ENCODE measurements at places on chromosomes 3 and 15.
A peak's percentile ranks its signal among the peaks of the same experiment; 100 is the strongest.

GRCh38 chr15:73867956-73868355 lies 5.4 kb upstream of the TBC1D21 start:
- DNase-seq, result no peak

- DNase-seq, result no peak
Observed at GRCh38 chr3:11635680-11636393, 7.9 kb downstream of the VGLL4 start.

DNA sequence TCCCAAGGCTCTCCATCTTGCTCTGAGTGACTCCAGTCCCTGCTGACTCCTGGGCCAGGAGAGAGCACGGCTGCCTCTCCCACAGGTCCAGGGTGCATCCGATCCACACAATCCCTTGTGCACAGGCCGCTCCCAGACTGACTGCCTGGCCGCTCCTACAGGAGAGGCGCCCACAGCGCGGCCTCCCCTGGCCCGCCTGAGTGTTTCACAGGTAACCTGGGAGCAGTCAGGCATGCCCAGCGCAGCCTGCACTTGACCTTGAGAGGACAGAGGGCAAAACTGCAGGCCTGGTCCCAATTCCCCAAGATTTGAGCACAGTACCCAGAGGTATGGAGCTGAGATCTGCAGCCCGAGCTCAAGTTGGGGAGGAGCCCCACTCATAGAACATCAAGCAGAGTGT lies 490.2 kb downstream of the CNTN6 start:
- DNase-seq, result no peak

DNA sequence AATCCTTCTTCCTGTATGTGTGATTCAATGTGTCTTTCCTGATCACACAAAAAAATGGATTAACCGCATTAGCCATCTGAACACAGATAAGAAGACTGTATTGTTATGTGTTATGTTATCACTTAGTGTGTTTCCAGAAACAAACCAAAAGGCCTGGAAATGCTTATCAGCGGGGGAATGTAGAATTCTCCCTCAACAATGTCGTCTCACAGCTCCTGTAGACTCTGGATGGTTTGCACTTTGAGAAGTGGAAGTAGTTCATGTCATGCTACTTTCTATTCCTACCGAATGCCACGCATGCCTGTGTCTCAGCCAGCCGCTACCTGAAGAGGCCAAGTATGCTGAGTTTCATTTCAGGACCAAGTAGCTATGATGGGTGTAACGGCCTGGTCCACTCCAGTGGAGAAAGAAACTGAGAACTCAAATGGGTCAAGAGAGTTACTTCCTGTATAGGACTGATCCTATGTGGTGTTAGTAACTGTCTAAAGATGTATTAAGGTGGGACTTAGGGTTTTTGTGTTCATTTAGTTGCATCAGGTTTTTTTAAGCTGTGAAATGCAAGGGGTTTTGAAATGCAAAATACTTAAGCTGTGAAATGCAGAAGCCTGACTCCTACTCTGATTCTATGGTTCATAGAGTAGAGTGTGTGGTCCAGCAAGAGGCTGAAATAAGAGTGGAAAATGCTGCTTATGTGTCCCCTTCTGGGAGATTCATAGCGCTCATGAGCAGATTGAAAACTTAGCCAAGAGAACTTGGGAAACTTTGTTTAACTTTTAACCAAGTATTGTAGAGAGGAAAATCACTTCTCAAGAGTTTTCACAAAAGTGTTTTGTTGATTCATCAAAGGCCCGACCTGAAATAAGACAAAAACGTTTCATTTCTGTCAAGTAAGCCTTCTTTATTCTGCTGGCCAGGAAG lies 118.5 kb upstream of the LMOD3 start:
- DNase-seq, result no peak

DNA sequence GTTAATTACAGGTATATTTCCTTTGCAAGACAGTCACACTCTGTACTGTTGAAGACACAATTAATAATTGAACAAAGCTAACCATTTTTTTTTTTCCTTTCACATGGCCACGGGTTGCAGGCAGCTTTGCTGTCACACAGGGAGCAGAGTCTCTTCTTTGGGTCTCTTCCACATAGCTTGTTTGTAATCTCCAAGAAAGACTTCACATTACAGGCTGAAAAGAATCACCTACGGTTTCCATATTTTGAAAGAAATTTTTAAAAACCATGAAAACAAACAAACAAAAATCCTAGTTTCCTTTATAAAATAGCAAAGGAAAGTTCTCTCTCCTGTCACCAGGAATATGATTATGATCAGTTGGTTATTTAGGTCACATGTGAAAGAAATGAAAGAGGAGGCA lies 392.6 kb downstream of the GAP43 start:
- DNase-seq, result no peak

GRCh38 chr15:74906067-74906449 lies 593 bp downstream of the FAM219B start:
- DNase-seq, result no peak

- peak; percentile 38 for DNase-seq
Observed at GRCh38 chr15:98063315-98063714, 102.8 kb downstream of the ARRDC4 start.

DNA sequence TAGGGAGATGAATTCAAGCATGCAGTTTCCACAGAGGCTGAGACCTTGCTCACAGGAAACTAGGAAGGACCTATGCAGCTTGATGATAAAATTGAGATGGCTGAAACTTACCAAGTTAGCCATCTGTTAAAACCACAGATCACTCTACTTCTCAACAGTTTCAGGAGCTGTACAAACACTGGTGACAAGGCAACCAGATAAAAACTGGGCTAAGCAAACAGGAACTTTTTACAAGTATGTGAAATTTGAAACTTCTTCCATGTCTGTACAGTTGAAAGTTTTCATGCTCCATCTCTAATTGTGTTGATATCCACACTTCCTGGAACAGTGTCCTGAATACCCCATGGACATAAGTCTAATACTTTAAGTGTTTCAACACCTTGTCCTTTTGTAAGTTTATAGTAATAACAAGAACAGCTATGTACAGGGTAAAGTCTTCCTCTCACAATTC lies 78.2 kb downstream of the FAIM start:
- peak; percentile 79 for DNase-seq

DNA sequence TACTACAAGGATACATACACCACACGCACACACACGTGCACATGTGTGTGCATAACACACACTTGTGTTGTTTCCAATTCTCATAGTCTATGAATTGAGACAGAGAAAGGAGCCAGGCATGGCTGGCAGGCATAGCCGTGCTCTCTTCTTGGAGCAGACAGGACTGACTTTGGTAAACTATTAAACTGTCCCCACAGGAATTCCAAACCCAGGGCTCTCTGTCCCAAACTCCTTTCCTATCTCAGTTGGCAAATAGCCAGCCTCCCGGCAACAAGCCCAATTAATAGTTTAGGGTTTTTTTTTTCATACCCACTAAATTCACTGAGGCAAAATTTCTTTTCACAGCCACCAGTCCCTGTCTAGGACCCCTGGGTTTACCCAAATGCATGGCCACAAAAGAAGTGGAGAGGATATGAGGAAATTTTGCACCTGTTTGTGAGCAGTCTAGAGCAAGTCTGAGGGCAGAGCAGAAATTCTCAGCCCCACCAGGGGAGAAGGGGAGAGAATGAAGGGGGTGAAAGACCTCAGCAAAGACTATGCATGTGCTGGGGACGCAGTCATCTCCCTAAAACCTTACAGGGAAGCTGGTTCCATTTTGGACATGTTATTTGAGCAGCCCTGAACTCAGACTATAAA lies 17.8 kb downstream of the GALNT15 start:
- no peak for DNase-seq

DNA sequence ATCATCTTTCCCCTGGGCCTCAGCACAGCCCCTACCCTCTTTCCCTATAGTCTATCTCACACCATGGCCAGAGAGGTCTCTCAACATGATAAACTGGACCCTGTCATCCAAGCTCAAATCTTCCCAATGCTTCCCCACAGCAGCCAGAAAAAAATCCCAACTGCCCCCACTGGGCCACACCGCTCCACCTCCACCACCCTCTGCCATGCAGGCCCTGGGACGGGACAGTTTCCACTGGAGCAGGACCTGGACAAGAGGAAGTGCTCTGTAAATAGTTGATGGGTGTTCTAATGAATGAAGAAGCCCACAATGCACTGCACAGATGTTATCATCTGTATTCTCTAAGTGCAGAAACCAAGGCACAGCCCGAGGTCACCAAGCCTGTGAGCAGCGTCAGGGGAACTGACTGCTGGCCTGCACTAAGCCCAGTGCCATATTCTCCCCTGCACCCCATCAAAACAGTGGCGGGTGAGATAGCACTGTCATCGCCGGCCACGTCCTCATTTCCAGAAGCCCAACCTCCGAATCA lies 161.1 kb downstream of the NUP210 start:
- no peak for DNase-seq

DNA sequence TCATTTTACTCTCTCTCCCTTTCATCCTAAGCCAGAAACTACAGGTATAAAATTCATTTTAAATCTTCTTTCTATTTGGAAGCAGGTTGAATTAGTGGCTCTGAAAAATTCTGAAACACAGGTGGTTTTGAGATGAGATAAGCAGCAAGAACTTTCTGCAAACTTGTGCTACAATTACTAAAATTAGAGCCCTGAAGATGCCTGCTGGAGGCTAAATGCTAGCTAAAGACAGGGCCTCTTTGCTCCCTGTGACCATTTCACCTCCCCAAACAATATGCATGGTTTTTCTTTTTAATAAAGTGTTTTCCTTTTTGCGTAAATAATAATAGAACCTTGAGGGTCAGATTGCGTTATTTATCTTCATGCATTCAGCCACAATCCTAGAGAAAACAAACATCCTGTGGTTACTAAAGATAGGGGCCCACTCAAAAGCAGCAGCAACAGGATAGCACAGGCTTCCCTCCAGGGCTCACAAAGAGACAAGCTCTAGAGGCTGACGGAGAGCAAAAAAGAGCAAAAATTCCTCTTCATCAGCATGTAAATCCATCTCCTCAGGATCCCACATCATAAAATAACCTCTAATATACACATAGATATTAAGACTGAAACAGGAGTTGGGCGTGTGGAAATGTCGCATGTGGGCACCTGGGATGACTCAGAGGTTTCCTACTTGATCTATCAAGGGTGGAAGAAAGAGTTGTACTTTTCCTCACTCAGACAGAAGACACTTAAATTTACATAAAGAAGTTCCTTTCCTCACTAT lies 26.5 kb upstream of the CP start:
- DNase-seq, result no peak

DNA sequence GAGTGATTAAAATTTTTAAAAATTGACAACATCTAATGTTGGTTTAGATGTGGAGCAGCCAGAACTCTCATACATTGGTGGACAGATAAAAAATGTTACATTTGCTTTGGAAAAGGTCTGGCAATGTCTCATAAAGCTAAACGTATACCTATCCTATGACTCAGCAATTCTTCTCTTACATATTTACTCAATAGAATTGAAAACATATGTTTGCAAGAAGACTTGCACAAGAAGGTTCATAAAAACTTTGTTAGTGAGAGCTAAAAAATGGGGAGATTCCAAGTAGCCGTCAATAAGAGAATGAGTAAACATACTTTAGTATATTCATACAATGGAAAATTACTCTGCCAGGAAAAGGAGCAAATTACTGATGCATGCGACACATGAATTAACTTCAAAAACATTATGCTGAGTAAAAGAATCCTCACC lies 30.0 kb downstream of the MASP1 start:
- DNase-seq, result peak; percentile 93

GRCh38 chr3:123294296-123294938 lies 92.7 kb downstream of the SEC22A start:
- no peak for DNase-seq

GRCh38 chr15:71801935-71802655 lies 8.3 kb upstream of the NR2E3 start:
- DNase-seq, result no peak

- peak; percentile 83 for DNase-seq
Observed at GRCh38 chr3:160931474-160931873, 173.7 kb downstream of the B3GALNT1 start.

GRCh38 chr3:138933981-138934691 lies 12.8 kb downstream of the FOXL2 start:
- DNase-seq, result no peak

DNA sequence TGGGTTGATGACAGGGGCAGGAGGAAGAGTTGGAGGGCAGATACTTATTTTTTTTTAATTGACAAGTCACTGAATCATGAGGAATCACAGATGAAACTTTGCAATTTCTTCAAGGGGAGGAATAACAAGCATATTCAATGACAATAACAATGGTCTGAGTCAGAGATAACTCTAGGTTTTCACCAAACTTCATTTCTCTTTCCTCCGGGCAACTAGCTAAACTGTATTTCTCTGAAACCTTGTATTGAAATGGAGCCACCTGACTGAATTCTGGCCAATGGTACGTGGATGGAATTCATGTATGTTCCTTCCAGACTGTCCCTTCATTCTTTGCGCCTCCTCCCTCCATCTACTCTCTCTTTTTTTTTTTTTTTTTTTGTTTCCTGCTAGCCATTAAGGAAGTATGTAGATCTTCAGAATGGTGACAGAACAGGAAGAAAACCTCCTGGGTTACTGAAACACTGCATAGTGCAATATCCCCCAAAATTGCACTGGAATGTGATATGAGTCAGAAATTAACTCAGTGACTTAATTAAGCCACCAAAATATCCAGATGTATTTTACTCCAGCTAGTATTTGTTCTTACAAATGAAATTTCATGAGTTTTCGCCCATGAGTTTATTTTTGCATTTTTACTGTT lies 495.4 kb downstream of the OTOL1 start:
- peak; percentile 41 for DNase-seq

DNA sequence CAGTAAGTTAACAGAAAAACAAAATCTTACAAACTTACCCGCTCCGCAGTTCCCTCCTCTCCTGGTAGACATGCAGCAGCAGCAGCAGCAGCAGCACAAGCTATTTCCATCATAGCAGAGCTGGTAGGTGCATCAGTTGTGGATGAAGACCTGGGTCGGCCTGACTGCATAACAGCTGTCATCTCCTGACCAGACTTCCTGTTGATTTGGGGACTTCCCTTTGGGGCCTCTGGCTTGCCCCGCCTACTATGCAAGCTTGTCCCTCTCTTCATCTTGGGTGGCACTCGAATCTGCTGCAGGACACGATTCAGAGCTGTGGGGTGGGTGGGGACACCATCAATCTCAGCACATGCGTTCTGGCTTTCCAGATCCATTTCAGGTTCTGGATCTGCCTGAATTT lies 65.7 kb downstream of the TMCC1 start:
- DNase-seq, result no peak

- no peak for DNase-seq
Observed at GRCh38 chr3:142237891-142238290, 12.5 kb upstream of the GK5 start.

DNA sequence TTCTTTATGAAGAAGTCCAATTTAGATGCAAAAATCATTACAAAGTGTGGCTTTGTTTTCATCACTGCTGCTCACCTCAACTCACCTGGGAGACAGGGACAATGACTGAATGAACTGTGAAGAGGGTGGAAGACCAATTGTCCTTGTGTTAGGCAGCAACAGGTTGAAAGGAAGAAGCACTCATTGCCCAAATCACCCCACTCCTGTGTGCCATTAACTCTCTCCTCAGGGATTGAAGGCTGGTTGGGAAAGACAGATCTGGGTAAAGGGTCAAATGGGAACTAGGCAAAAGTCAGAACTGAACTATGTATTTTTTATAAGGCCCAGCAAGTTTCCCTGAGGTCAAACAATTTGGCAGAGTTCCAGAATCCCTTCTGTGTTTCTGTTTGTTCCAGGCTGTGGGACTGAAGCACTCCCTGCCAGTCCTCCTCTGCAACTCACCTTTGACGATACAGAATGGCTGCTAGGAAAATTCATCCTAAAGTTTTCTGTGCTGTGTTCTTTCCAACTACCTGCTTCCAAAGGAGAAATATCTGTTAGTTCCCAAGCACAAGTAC lies 68.6 kb upstream of the CCDC39 start:
- DNase-seq, result no peak
